ENCODE measurements at places on chromosomes 1 and 21.

GRCh38 chr1:114457675-114458236 is 53.2 kb downstream of the TRIM33 start:
- no peak for DNase-seq

DNA sequence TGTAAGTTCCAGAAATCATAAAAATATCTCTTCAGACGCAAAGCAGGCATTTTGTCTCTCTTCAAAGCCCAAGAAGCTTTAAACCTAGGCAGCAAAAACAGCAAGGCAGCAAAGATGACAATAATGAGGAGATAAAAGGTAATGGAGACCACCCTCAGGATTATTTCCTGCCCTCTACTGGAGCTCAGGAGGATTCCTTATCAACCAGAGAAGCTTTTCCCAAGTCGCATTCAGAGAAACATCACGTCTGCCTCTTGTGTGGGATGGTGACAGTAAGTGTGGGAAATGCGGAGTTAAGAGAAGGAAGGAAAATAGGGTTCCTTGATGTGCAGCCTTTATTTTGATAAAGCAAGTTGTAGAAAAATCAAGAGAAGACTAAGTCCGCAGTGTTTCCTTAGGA is 365.8 kb downstream of the RGS7 start:
- no peak for DNase-seq

- no peak for DNase-seq
These were observed 384.7 kb upstream of the VAMP3 start for GRCh38 chr1:7386226-7387052.

- no peak for DNase-seq
These were observed 13.4 kb downstream of the AADACL4 start for GRCh38 chr1:12657060-12657884.

GRCh38 chr21:45818904-45819285 is 162.7 kb upstream of the COL6A1 start:
- DNase-seq = no peak
